ENCODE measurements at places on chromosomes 2 and 18.

DNA sequence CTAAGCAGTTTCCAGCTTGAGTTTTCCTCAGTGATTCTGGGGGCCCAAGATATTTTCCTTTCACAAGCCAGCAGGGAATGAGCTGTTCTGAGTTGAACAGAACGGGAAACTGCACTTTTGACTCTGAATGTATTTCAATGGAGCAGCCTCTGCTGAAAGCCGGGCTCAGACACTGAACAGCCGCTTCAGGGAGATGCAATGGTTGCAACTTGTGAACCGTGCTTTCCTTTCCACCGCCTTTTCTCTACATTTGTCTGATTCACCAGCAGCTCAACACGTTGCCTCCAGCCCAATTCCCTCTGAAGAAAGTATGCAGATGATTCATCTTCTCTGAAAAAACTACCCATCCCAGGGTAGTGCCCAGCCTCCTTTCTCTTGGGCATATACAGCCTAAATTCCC, 119.3 kb upstream of the PKDCC start:
- no peak for DNase-seq

- no peak for DNase-seq
Measured at GRCh38 chr2:35301369-35301768, 1054.2 kb upstream of the CRIM1 start.

DNA sequence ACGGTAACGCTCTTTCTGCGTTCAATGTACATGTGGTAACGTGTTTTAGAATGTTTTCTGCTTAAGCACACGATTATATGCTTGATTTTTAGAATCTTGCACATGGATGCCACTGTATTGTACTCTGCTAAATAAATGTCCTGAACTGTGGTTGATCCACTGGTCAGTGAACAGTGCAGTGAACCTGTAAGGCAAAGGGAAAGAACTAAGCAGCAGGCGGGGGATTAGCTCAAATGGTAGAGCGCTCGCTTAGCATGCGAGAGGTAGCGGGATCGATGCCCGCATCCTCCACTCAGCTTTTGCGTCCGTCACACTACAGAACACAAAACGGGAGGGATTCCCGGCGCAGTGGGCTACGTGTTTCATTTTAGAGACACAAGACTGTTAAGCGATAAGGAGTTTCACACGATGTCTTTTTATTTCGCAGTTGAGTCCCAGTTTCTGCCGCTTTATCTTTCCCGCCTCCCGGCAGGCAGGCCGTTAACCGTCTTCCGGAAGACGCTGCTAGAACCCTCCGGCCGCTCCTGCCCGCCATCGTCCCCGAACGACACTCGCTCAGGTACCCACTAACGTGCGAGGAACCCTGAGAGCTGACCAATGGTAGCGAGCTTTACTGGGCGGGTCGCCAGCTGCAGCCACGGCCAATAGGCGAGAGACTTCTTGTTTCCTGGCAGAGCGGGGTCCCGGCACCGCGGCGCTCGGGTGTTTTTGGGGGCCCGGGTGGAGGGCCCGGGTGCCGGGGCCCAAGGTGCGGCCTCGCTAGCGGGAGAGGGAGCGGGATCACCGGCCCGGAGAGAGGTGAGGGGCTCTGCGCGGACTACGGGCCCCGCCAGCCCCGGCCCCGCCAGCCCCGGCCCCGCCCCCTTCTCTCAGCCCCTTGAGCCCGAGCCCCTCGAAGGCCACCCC, at the start of gene AGBL5:
TSS of gene AGBL5 (plus strand) at position 673 of the 906 bp plus-strand sequence. CDS start 1,291 bp downstream, outside the sequence.
- peak; percentile 95 for DNase-seq

GRCh38 chr2:10620481-10620880, 69.3 kb downstream of the NOL10 start:
- DNase-seq = no peak

DNA sequence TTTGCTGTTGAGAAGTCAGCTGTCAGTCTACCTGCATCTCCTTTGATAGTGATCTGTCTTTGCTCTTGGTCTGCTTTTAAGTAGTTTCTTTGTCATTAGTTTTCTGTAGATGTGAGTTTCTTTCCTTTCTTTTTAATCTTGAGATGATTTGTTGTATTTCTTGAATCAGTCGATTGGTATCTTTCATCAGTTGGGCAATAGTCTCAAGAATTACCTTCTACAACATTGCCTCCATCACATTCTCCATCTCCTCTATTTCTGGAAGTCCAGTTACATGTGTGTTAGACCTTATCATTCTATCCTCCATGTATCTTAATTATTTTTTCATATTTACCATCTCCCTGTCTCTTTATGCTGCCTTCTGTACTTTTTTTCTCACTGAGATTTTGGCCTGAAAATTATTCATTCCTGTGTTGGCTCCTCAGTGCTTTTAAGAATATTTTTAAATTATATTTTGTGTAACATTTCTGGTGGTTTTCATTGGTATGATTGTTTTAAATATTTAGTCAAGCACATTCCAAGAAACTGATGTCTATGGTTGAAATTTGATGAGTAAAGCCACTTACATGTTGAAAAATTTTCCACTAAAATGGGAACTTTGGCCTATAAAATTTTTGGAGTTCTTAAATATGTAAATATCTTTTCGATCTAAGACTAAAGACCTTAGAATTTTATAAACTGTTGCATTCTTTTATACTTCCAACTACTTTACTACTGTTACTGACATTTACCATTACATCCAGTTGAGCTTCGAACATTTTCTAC, 239.5 kb upstream of the MGAT5 start:
- DNase-seq = no peak

GRCh38 chr2:188276255-188276654, 15.4 kb upstream of the GULP1 start:
- DNase-seq = no peak

- DNase-seq = no peak
Measured at GRCh38 chr18:41396211-41396610, 558.8 kb upstream of the PIK3C3 start.

GRCh38 chr2:20172273-20173055, 52.5 kb downstream of the SDC1 start:
- DNase-seq = no peak

- peak; percentile 89 for DNase-seq
Measured at GRCh38 chr2:85327822-85328617, at the start of gene TGOLN2. Gene TGOLN2 (minus strand): TSS chr2:85327989. CDS start chr2:85327962, 27 bp downstream.

- DNase-seq = no peak
Measured at GRCh38 chr2:24875272-24875671, 44.8 kb downstream of the ADCY3 start.

DNA sequence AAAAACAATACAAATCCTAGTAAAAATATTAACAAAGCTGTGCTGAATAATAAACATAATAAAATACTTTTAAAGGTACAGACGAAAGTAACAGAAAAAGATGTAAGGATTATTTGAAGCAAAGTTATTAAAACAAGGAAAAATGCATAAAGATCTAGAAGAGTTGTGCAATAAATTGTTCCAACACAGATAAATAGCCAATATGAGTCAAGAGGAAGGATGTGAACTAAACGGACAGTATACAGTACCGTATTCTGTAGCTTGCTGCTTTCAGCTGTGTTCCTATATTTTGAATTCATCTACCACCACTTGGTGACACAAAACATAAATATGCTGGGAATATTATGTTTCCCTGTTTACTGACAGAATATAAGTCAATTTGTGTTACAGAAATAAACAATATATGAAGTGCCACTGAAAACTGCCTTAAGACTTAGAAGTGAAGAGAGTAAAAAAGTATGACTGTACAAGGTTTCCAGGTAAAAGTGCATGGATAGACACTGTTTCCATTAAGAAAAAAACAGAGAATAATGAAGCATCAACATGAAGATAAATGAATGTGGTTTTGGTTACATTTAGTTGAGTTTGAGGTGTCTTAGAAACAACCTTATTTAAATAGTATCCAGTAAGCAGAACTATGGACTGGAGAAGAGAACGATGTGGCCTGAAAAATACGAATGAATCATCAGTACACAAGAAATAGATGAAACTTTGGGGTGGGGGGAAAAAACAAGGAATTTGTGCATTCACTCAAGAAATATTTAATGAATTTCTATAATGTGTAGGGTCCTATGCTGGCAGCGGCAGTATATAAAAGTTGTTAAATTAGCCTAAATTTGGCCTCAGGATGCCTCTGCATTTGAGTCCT, 13.1 kb downstream of the PPP3R1 start:
- no peak for DNase-seq

DNA sequence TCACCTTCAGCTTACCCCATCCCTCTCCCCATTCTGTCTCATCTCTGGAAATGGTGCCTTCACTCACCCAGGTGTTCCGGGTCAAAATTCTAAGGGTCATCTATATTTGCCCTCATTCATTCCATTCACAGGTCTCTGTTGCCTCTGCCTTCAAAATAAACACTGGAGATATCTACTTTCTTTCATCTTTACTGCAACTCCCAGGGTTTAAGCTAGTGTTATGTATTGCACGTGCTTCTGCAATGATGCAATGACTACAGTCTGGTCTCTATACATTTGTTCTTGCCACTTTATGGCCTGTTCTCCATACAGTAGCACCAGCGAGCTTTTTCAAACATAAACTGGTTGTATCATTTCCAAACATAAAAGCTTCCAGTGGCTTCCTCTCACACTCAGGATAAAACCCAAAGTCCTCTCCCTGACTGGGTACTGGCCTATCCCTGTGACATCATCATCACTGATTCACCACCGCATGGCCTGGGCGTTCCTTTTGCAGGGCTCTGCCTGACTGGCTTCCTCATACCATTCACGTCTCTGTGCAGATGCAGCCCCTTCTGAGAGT, 14.3 kb downstream of the DSG2 start:
- no peak for DNase-seq

- no peak for DNase-seq
Measured at GRCh38 chr2:86300496-86300895, 36.9 kb downstream of the REEP1 start.

DNA sequence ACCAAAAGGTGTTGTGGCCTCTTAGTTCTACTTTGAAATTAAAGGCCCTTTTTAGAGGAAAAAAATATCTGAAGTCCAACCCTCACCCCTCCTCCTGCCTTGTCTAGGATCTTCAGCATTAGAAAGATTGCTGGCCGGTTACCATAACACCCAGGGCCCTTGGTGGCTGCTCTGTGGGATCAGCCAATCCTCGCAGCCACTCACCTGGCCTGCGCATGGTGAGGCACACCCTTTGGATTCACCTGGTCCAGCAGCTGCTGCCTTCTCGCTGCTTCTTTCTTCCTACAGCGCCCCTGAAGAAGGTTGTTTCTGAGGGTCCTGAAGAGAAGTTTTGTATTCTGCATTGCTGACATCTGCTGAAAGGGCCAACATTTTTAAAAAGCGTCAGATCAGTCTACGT, 25.2 kb downstream of the DYTN start:
- DNase-seq = no peak

DNA sequence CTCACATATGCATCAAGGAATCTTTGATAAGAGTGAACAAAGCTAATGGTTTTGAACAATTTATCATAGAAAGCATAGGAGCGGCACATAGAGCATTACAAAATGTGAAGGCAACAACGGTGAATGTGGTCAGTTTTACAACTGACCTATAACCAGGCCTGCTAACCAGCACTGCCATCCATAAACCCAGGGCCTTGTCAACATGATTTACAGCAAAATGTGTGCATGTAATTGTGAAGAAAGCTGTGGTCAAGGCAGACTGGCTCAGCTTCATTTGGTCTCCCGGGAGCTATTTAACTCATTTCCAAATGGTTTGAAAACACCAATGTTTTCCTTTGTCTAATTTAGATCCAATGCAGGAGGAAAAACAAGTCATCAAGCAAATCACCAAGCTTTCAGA, 119.8 kb downstream of the DHRS9 start:
- DNase-seq = no peak

GRCh38 chr2:150997066-150997465, 264.6 kb downstream of the RBM43 start:
- no peak for DNase-seq
